ENCODE measurements at places on chromosomes 12 and 14.

DNA sequence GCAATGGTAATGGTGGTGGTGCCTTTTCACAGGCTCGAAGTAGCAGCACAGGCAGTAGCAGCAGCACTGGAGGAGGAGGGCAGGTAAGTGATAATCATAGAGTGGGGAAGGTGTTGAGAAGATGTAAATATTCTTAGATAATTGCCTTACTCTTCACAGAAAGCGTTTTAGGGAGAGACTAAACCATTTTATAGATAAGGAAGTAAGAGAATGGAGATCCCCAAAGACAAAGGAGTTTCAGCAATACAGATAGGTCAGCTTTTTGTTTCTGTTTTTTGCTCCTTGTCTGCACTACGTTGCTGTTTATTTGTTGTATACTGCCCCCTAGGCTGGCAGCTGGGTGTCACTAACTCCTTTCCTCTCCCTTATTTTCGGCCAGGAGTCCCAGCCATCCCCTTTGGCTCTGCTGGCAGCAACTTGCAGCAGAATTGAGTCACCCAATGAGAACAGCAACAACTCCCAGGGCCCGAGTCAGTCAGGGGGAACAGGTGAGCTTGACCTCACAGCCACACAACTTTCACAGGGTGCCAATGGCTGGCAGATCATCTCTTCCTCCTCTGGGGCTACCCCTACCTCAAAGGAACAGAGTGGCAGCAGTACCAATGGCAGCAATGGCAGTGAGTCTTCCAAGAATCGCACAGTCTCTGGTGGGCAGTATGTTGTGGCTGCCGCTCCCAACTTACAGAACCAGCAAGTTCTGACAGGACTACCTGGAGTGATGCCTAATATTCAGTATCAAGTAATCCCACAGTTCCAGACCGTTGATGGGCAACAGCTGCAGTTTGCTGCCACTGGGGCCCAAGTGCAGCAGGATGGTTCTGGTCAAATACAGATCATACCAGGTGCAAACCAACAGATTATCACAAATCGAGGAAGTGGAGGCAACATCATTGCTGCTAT, 2.0 kb downstream of the SP1 start:
- DNase-seq, result peak; percentile 32

DNA sequence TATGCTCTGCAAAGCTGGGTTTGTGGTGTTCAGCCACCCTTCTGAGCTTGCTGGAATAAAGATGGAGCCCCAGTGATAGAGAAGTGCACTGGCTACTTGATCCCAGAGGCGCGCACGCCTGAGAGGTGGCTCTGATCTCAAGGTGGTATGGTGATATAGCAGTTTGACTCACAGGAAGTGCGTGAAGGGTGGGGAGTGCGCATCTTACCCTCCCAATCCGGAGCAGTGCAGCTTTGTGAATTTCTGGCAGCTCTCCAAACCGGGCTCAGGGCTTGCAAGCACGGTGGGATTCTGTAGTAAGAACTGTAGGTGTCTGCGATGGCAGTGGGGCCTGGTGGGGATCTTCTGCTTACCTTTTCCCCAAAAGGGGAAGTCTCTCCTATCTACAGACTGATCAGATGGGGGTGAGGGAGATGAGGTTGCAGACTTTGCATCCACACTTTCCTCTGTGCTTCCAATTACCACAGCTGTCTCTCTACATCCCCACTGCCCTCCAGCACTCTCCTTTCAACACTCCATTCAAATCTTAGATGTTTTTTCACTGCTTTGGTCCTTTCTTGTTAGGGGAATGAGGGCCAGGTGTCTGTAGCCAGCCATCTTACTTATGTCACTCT, 197.4 kb upstream of the SLC38A2 start:
- no peak for DNase-seq

DNA sequence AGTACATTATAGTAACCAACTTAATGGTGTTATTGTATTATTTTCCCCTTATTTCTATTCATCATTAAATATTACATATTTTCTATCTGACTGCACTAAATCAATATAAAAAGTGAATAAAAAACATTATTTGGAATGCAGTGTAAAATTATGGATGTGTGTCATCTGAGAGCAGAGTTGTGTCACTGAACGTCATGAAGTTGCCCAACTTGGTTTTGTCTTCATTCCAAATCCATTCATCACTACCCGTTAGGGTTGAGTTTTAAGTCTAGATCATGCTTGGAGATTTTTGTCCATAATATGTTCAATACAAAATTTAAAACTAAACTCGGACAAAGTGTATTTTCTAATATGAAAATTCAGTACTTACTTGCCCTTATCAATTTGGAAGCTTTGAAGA, 16.1 kb downstream of the KLRF1 start:
- no peak for DNase-seq

DNA sequence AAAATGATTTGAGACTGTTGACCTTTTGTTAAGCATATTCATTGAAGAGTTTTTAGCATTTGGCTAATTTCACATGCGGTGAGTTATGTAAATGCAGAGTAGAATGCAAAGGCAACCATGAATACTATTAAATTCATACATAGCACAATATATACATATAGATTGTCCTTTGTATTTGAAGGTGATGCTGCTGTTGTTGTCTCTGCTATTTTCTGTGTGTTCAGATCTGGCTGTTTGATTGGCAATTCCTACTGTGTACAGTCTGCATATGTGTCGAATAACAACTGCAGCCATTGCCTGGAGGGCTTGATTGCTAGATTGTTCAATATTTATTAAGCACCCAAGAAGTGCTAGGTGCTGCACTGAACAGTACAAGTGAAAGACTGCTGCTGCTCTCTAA, 187.4 kb downstream of the FOXG1 start:
- no peak for DNase-seq

- no peak for DNase-seq
Measured at GRCh38 chr14:21109377-21110138, 8.7 kb downstream of the TMEM253 start.

DNA sequence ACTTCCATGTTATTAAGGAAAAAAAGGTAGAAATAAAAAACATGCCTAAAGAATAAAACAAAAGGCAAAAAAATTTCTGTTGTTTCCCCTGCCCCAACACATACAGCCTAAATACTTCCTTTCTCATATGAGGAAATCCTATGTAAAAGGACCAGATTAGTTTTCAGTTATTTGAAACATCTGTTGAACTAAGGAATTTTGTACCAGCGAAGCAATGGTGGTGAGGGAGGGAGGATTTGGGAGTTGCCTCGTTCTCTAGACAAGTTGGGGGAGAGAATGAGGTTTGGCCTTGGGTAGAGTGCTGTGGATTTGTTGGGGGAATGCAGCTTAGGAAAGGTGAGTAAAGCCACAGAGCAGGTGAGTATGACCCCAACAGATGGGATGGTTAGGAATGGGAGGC, 141.5 kb upstream of the RFLNA start:
- DNase-seq, result no peak

GRCh38 chr14:92924247-92924646, 1.3 kb downstream of the CHGA start:
- DNase-seq, result no peak

- peak; percentile 29 for DNase-seq
Measured at GRCh38 chr12:49388682-49389386, 21.6 kb downstream of the SPATS2 start.

DNA sequence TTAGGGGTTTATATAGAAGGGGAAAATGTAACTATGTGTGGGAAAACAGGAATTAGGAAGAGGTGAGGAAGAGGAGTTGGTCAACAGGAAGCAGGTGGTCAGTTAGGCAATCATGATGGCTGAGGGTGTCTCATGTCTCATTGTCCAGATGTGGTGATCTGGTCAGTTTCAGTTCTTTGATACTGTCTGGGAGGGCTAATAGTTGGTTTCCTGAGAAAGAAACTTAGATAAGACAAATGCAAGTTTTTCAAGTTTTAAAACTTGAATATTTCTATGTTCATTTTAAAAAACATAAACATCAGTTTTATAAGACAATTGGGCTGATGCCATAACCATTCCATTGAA, 1121.8 kb upstream of the USP15 start:
- no peak for DNase-seq

- no peak for DNase-seq
Measured at GRCh38 chr12:89405626-89406345, 53.5 kb upstream of the DUSP6 start.

GRCh38 chr14:36519431-36520321, at the start of gene NKX2-1:
NKX2-1 (minus strand) TSS chr14:36520232; CDS start chr14:36520129, 103 bp downstream.
- no peak for DNase-seq

- DNase-seq, result no peak
Measured at GRCh38 chr12:132561427-132562156, 48.8 kb downstream of the LRCOL1 start.

- DNase-seq, result no peak
Measured at GRCh38 chr12:89122852-89123251, 229.4 kb downstream of the DUSP6 start.

DNA sequence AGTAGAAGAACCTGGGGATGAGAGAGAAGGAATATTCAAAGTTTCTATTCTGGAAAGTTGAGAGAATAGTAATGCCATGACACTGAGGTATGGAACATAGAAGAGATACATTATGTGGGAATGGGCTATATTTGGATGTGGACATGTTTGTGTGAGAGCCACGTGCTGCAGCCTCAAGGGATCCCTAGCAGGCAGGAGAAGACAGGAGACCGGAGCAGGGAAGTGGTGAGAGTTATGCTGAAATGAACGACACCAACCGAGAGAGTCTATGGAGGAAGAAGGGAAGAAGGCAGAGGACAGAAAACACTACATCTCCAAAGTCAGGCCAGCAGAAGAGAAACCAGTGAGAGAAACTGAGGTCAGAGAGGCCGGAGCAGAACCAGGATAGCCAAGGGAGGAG, 10.0 kb upstream of the RIPK3 start:
- DNase-seq, result no peak

GRCh38 chr12:12441843-12442461, 85.1 kb downstream of the BORCS5 start:
- DNase-seq, result peak; percentile 50

GRCh38 chr14:59997449-59997848, 77.5 kb downstream of the LRRC9 start:
- no peak for DNase-seq

DNA sequence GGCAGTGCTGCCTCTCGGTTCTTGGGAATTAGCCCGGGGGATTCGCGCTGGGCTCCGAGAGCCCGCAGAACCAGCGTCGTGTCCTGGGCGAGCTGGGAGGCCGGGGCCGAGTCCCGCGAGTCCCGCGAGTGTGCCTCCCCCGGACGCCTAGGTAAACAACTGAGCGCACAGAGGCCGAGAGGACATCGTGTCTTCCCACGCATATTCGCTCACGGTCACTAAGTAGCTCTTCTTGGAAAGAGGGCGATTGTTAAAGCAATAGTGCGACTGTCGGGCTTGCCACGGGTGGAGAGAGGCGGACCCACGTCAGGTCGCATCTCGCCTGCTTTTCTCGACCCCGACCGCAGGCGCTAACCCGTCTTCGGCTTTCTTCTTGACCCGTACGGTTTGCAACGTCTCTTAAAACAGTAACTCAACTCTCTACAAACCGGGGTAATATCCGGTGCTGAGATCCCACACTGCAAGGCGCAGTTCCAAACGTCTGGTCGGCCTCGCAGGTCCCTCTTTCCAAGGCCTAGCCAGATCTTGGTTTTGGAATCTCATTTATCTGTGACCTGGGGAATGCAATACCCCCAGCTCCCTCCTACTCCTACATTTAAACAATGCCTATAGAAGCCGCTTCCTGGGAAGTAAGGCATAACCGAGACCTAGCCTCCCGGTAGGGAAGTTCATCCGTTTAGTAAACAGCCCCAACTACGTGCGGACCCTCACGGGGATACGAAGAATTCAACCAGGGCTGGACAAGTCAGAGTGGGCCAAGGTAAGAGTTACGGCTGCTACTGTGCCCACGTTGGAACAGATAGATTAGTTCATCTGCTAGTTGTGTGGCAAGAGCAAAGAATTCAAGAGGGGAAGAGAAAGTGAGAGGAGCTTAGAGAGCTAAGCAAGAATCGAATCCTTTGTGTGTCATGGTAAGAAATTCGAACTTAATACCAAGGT, 736 bp upstream of the PHLDA1 start:
- no peak for DNase-seq

- DNase-seq, result no peak
Measured at GRCh38 chr12:122004633-122005071, 17.0 kb upstream of the BCL7A start.

DNA sequence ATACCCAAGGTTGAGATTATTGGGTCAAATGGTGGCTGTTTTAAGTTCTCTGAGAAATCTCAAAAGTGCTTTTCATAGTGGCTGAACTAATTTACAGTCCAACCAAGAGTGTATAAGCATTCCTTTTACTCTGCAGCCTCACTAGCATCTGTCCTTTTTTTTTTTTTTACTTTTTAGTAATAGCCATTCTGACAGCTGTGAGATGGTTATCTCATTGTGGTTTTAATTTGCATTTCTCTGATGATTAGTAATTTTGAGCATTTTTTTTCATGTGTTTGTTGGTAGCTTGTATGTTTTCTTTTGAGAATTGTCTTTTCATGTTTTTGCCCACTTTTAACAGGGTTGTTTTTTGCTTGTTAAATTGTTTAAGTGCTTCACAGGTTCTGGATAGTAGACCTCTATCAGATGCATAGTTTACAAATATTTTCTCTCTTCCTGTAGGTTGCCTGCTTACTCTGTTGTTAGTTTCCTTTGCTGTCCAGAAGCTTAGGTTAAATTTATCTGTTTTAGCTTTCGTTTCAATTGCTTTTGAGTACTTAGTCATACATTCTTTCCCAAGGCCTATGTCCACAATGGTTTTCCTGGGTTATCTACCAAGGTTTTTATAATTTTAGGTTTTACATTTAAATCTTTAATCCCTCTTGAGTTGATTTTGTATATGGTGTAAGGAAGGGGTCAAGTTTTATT, 881.3 kb upstream of the SEL1L start:
- DNase-seq, result no peak

DNA sequence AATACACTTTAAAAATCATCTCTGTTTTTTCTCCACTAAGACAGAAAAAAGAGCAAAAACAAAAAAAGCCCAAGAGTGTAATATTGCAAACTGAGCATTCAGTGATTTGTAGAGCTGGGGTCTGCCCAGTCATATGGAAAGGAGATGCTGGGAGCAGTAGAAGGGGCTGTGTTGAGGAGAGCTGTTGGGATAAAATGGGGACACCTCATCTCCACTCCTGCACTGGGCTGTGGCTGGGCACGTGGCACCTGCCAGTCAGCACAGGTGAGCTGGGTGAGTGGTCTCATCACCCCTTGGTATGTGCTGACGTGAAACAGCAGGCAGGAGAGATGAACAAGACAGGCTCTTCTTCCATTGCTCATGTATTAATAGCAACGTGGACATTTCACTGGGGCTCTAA, 217.4 kb downstream of the C12orf42 start:
- no peak for DNase-seq

GRCh38 chr12:49933796-49934195, 16.7 kb upstream of the AQP2 start:
- no peak for DNase-seq

DNA sequence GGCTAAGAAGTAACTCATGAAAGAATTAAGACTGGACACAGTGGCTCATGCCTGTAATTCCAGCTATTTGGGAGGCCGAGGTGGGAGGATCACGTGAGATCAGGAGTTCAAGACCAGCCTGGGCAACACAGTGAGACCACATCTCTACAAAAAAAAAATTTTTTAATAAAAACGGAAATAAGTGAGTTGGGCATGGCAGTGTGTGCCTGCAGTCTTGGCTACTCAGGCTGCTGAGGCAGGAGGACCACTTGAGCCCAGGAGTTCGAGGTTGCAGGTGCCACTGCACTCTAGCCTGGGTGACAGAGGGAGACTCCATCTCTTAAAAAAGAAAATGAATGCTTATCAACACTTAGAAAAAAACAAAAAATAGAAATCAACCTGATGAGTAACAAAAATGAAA, 117.7 kb downstream of the CALM1 start:
- DNase-seq, result no peak

- DNase-seq, result no peak
Measured at GRCh38 chr14:62988967-62989366, 56.3 kb downstream of the KCNH5 start.

GRCh38 chr14:85619851-85620250, 89.9 kb downstream of the FLRT2 start:
- no peak for DNase-seq

GRCh38 chr12:55019784-55020183, at the start of gene NEUROD4:
NEUROD4 (plus strand) TSS chr12:55019974; CDS start chr12:55026440, 6,466 bp downstream.
- no peak for DNase-seq

Measured in T-helper 17 cell (primary cell).